ENCODE measurements at places on chromosomes 5 and 9. TPM values are rescaled to one million over a fixed set of nuclear protein-coding genes. Genes with fewer than 3 reads are reported as not detected.

Gene ANKRD18A
- 7.1 TPM for polyA plus RNA-seq

Gene OBP2B
- polyA plus RNA-seq, result not detected

Gene ANKRD31
- polyA plus RNA-seq, result 0.51 TPM

Gene IL5
- polyA plus RNA-seq, result not detected

Gene SLC23A1
- 0.12 TPM for polyA plus RNA-seq

Gene JAK2
- polyA plus RNA-seq, result 3.9 TPM

Gene TTC16
- polyA plus RNA-seq, result 0.04 TPM

Gene SPATA31C1
- polyA plus RNA-seq, result not detected

Gene PAEP
- not detected for polyA plus RNA-seq

Gene PLAC8L1
- 0.22 TPM for polyA plus RNA-seq

Gene PALM2AKAP2
- 0.02 TPM for polyA plus RNA-seq

Gene ZNF354C
- polyA plus RNA-seq, result 0.95 TPM

Gene MRPL50
- polyA plus RNA-seq, result 5.0 TPM

Gene LPAR1
- polyA plus RNA-seq, result 5.0 TPM

Gene ARHGEF39
- polyA plus RNA-seq, result 2.4 TPM

Gene AKNA
- 5.8 TPM for polyA plus RNA-seq

Gene DDX4
- not detected for polyA plus RNA-seq

Gene SLC6A18
- not detected for polyA plus RNA-seq

Gene BNC2
- polyA plus RNA-seq, result 1.6 TPM

Gene GFPT2
- 1.9 TPM for polyA plus RNA-seq

Gene WNT8A
- not detected for polyA plus RNA-seq

Gene CCDC192
- not detected for polyA plus RNA-seq

Gene UBE2B
- 107 TPM for polyA plus RNA-seq

Gene SOHLH1
- polyA plus RNA-seq, result not detected

Gene LTC4S
- polyA plus RNA-seq, result 3.0 TPM

Gene C5orf58
- 0.06 TPM for polyA plus RNA-seq

Gene SH2D3C
- polyA plus RNA-seq, result 3.2 TPM

Gene ARPC5L
- 30.2 TPM for polyA plus RNA-seq

Gene ROPN1L
- polyA plus RNA-seq, result 0.11 TPM

Gene BARHL1
- not detected for polyA plus RNA-seq

Gene G3BP1
- polyA plus RNA-seq, result 33.1 TPM

Gene SOX30
- 0.04 TPM for polyA plus RNA-seq

Gene IL4
- polyA plus RNA-seq, result not detected

Gene NME5
- 0.90 TPM for polyA plus RNA-seq

Gene CBY3
- 0.12 TPM for polyA plus RNA-seq

Gene SLC36A3
- not detected for polyA plus RNA-seq

Gene NEUROG1
- 0.02 TPM for polyA plus RNA-seq

Gene AGGF1
- 7.6 TPM for polyA plus RNA-seq

Gene BRD3
- 6.6 TPM for polyA plus RNA-seq

Gene EQTN
- not detected for polyA plus RNA-seq
